ENCODE measurements at places on chromosomes 11 and 22.

- DNase-seq: no peak
Measured at GRCh38 chr11:17519061-17519885, 24.9 kb downstream of the USH1C start.

DNA sequence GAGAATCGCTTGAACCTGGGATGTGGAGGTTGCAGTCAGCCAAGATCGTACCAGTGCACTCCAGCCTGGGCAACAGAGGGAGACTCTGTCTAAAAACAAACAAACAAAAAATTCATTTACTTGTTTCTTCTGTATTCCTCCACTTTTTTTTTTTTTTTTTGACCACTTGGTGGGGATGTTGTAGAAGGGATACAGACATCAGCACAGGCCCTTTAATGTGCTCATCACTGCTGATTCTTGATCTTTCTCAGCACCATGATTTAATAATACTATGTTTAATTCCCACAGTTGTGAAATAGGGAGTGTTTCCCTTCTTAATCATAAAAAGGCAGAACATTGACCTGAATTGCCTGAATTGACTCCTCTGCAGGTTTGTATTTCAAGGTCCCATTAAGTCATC is 4.5 kb downstream of the TTC9C start:
- DNase-seq: no peak

GRCh38 chr11:26348776-26349175 is 16.8 kb downstream of the ANO3 start:
- no peak for DNase-seq

GRCh38 chr11:7314811-7315604 is 63.3 kb downstream of the SYT9 start:
- no peak for DNase-seq

- DNase-seq: no peak
Measured at GRCh38 chr11:115181538-115181937, 322.7 kb downstream of the CADM1 start.

- DNase-seq: no peak
Measured at GRCh38 chr11:11980841-11981308, 27.6 kb downstream of the DKK3 start.

DNA sequence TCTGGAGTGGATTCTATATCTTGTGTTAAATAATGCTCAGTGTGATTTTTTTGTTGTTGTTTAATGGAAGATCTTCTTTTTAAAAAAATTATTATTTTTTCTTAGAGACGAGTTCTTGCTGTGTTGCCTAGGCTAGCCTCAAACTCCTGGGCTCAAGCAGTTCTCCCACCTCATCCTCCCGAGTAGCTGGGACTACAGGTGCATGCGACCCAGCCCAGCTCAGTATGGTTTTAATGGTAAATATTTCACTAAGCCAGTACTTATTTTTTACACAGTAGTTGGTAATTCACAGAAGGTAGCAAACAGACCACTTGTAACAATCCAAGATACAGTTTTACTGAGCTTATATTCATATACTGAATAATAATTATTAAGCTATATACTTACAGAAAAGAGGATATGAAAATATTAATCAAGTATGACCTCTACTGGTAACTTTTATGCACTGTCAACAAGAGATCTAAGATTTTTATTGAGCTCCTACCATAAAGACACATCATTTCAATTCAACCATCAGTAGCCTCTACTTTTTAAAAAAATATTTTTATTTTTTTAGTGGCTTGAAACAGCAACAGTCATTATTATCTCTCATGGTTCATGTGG is 6.1 kb upstream of the CD59 start:
- DNase-seq: no peak

DNA sequence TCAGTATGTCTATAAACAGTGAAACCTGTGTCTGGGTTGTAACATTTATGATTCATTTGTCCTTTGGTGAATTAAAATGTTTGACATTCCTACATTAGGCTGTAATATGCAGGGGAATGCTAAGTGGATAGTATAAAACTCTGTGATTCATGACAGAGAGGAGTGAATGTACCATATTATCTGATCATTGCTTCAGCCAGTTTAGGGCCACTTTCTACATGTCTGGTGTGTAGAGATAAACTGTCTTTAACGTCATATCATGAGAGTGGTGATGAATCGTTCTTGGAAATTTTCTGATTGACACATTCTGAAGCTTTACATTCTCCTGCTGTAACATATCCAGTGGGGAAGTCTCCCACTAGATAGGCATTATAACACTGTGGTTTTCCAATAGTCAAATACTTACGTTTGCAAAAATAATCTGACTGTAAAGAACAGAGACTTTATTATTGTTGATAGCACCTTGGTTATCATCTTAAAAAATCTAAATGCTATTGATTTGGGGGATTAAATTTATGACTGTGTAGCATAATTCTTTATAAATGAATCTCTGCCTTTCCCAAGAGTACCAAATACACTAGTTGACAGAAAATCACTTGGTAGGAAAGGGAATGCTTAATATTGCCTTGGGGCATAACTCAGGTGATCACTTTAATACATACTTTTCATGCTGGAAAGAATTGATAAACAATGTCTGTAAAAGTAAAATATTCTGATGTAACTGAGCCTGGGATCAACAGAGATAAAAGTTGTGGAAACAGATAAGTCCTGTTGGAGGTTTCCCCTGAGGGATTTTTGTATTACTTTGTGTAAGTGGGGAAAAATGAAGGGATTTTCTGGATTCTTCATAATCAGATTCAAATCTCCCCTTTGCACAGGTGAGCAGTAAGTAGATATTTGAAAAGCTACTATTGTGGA is 427.9 kb downstream of the JRKL start:
- no peak for DNase-seq

All from skeletal muscle cell (primary cell).